ENCODE measurements at places on chromosomes 6 and 20.
A peak's percentile ranks its signal among the peaks of the same experiment; 100 is the strongest.

DNA sequence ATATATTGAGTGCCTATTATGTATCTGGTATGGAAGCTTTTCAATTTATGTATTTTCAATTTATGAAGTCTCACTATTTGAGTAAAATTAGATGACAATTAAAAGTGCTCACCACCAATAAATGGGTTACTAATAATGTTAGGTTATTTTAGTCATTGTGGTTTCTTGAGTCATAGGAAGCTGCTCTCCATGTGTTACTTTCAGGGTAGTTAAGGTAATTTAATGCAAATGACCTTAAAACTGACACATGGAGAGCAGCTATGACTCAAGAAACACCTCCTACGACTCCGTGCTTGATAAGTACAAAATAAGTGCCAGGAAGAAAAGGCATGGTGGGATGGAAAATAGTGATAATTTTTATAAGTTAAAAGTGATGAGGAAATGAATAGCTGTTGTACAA is 16.5 kb upstream of the TINAG start:
- peak; percentile 81 for DNase-seq

DNA sequence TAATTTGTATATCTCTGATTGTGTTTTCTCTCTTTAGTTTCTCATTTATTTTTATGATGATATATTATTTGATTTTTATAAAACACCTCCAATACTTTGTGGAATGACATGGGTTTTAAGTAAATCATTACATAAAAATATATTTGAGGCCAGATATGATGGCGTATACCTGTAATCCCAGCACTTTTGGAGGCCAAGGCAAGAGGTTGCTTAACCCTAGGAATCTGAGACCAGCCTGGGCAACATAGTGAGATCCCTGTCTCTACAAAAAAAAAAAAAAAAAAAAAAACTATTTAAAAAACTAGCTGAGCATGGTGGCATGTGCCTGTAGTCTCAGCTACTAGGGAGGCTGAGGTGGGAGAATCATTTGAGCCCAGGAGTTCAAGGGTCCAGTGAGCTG is 87.3 kb downstream of the BMP6 start:
- DNase-seq: no peak

- DNase-seq: no peak
Measured at GRCh38 chr6:168623736-168624135, 182.8 kb downstream of the SMOC2 start.

DNA sequence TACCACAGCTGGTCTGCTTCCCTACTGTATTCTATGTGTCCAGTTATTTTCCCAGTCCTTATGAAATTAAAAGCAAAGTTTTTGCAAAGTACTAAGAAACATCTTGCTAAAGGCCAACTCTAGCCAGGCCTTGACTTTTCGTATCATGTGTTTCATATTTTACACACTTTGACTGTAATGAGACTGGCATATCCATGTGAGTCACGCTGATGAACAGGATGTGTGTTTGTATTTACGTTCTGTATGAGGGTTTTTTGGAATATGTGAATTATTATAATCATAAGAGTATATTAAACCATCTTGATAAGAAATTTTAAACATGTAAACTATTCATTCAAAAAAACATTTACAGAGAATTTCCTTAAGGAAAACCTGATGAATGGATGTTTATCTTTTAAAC is 59.7 kb downstream of the EYA4 start:
- DNase-seq: no peak

DNA sequence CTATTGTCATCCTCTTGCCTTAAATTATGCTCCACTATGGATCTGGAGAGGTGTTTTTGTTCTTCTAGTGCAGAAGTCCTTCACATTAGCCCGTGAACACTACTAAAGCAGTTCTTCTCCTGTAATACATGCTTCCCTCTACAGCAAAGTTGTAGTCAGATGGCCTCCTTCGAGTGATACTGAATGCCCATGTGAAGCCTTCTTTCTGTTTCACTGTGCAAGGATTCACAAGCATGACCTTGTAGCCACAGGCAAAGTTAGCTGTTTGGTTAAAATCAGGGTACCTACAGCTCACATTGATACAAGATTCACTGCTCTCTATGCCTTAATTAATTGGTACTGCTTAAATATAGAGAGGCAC is 47.6 kb downstream of the ARHGAP18 start:
- no peak for DNase-seq

GRCh38 chr6:28124971-28125353 is 553 bp downstream of the ZSCAN16 start:
- DNase-seq: no peak

- no peak for DNase-seq
Measured at GRCh38 chr6:1253816-1254215, 58.1 kb upstream of the FOXQ1 start.

- DNase-seq: no peak
Measured at GRCh38 chr6:16180696-16181438, 52.0 kb downstream of the MYLIP start.

- no peak for DNase-seq
Measured at GRCh38 chr6:95923518-95923917, 92.3 kb upstream of the FUT9 start.

- DNase-seq: peak; percentile 72
Measured at GRCh38 chr6:85128781-85129180, 321.1 kb upstream of the NT5E start.

- no peak for DNase-seq
Measured at GRCh38 chr20:32796383-32796948, 23.3 kb upstream of the MAPRE1 start.

DNA sequence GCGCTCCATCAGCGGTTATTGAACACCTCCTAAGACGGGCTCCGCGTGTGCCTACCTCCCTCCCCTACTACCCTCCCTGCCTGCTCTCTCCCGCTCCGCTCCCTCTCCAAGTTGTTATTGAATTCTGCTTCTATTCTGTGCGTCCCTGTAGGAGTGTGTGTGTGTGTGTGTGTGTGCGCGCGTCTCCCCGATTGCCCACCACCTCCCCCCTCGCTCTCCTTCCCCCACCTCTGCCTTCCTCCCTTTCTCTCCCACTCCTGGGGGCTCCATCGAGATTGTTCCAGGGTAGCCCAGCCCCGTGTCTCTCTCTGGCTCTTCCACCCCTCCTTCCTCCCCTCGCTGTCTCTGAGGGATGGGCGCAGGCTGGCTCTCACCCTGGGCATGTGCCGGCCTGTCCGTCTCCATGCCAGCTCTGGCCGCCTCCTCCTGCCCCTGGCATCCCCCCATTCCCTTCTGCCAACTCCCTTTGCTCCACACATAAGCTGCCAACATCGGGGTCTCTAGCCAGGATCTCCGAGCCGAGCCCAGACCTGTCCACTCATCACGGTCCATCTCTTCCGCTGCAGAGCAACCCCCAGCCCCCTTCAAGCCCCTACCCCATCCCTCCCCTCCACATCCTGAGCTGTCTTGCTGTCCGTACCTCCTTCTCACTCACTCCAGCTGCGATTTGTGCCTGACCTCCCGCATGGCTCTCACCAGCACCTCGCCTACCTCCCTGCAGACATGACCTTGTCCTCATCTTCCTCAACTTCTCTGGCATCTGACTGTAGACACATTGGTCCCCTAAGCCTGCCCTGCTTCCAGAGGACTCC is 68.5 kb downstream of the SRC start:
- no peak for DNase-seq

- DNase-seq: peak; percentile 23
Measured at GRCh38 chr6:164034602-164035140, 620.2 kb downstream of the QKI start.

- peak; percentile 82 for DNase-seq
Measured at GRCh38 chr6:20952699-20953474, 418.6 kb downstream of the CDKAL1 start.

GRCh38 chr6:33975661-33976436 is 170.0 kb downstream of the GRM4 start:
- DNase-seq: no peak

GRCh38 chr6:127878115-127878514 is 22.7 kb downstream of the THEMIS start:
- no peak for DNase-seq

GRCh38 chr6:130908188-130908587 is 81.0 kb downstream of the SMLR1 start:
- no peak for DNase-seq

- DNase-seq: peak; percentile 90
Measured at GRCh38 chr20:48006036-48006833, 221.0 kb upstream of the SULF2 start.

GRCh38 chr6:12947151-12947871 is 230.7 kb downstream of the PHACTR1 start:
- DNase-seq: peak; percentile 58

DNA sequence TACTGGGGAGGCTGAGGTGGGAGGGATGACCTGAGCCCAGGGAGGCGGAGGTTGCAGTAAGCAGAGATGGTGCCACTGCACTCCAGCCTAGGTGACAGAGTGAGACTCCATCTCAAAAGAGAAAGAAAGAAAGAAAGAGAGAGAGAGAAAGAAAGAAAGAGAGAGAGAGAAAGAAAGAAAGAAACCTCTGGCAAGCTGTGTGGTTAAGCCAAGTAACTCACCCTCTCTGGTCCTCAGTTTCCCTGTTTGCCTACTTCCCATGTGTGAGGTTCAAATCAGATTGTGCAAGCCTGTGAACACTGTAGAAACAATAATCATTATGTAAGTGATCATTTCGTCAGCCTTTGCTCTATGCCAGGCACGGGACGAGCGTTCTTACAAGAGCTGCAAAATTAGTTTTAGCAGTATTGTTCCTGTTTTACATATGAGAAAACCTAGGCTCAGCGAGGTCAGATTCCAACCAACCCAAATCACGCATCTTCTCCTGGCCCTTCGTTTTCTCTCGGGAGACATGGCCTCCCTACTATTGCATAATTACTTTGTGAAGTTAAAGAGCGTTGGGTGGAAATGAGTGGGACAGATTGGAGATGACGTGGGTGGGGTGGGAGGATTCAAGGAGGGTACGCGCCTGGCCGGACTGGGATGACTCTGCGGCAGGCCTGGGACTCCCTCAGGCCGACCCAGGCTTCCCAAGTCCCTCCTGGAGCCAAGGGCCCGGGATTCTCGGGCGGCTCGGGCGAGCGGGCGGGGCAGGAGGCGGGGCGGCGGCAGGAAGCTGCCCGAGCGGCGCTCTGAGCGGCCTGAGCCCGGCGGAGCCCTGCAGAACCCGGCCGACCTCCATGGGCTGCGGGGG is at the start of gene SNX21:
TSS of gene SNX21 (plus strand) at position 770 of the 853 bp plus-strand sequence. CDS start 121 bp downstream, outside the sequence.
- peak; percentile 93 for DNase-seq

GRCh38 chr6:163348789-163349680 is 65.5 kb upstream of the QKI start:
- DNase-seq: peak; percentile 14

- DNase-seq: peak; percentile 29
Measured at GRCh38 chr20:50920997-50921396, 10.2 kb downstream of the ADNP start.

- DNase-seq: peak; percentile 53
Measured at GRCh38 chr6:84103029-84103428, 69.5 kb downstream of the MRAP2 start.

DNA sequence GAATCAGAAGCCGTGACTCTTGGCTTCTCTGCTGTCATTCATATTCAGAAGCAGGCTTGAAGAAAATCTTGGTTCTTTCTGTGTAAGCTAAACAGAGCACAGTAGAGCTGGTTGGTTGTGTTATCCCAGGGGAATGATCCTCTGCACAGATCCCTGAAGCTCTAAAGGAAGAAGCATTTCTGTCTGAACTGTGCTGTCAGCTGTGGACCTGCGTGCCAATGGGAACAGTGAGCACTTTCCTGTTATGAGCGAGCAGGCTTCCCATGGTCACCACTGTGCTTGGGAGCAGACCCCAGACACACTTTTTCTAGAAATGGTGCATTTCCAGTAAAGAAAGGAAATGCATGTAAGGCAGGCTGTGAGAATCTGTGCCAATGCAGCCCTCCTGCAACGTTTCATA is 490.2 kb downstream of the EPM2A start:
- DNase-seq: peak; percentile 12

DNA sequence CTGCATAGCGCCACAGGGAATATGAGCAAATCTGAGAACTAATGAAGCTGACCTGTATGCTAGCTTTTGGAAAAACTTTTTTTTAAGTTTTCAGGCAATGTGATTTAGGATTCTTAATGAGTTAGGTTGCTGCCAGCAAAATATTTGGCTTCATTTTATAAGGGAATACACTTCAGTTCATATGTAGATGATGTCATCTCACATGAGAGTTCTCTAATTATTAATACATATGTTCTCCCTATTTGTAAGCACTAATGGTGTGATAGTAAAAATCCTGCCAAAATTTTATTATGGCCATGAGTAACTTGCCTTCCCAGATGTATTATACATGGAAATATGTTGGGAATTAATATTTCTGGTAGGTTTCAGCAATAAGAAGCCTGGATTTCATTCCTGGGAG is 573.8 kb downstream of the EPM2A start:
- DNase-seq: peak; percentile 28

DNA sequence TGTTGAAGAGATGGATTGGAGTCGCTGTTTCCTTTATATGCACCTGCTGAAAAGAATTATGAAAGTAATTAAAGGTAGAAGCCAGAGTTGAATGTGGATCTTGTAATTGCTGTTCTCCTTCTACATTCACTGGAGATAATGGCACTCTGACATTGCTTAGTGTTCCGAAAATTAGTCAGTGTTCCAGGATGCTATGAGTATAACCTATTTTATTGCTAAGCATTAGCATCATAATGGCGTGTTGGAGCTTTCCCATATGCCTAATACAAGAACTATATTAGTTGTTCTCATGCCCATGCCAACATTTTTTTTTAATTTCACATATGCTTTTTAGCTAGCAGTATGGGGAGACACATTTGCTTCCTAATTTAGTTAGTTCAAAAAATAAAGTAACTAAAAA is 236.4 kb downstream of the ARHGAP18 start:
- DNase-seq: no peak

DNA sequence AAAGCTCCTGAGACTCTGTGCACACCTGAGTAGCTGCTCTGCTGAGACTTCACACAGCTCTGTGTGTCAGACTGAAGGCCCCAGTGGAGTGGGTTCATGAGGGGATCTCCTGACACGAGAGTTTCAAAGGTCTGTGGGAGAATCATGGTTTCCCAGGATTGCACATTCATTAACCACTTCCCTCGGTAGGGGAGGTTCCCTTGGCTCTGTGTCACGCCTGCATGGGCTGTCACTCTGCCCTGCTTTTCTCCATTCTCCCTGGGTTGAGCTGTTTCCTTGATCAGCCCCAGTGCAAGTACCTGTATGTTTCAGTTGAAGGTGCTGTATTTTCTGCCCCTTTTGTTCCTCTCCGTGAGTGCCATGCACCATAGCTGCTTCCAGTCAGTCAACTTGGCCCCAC is 236.9 kb downstream of the EPM2A start:
- DNase-seq: no peak

GRCh38 chr20:20691477-20692235 is 20.8 kb downstream of the RALGAPA2 start:
- no peak for DNase-seq

GRCh38 chr6:78093906-78094305 is 441.1 kb downstream of the MEI4 start:
- DNase-seq: no peak

GRCh38 chr6:5501837-5502236 is 240.5 kb downstream of the FARS2 start:
- no peak for DNase-seq

DNA sequence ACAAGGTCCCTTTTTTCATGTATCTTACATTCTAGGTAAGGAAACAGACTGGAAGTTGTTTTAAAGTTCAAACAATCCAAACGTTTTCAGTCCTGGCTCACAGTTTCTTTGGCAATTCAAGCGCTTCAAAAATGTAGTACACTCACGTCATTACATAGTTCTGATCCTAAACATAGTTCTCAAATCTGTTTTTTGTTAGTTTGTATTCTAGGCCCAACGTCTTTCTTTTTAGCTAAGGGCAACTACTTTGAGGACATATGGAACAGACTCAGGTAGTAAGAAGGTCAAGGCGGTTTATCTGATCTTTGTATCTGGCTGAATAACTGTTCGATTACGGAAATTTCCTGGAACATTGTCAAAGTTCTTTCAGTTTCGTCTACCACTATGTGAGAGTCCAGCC is 36.9 kb upstream of the PLCB4 start:
- DNase-seq: peak; percentile 68

- no peak for DNase-seq
Measured at GRCh38 chr20:17712708-17713107, 12.9 kb downstream of the BANF2 start.

Data from fibroblast of skin of right biceps (primary cell).